ENCODE measurements at places on chromosomes 3 and 15. TPM values are rescaled to one million over a fixed set of nuclear protein-coding genes. Genes with fewer than 3 reads are reported as not detected.

Gene PRSS50
- 0.63 TPM for total RNA-seq

Gene LRRC31
- not detected for total RNA-seq

Gene GOLGA8S
- 0.09 TPM for total RNA-seq

Gene PLA2G4D
- not detected for total RNA-seq

Gene RHOV
- total RNA-seq, result 2.5 TPM

Gene ABTB1
- 14.4 TPM for total RNA-seq

Gene ALDH1A2
- not detected for total RNA-seq

Gene B2M
- 63.0 TPM for total RNA-seq

Gene NSMCE3
- total RNA-seq, result 40.8 TPM

Gene PCNP
- 300 TPM for total RNA-seq

Gene TRPM1
- not detected for total RNA-seq

Gene ACKR4
- not detected for total RNA-seq

Gene NMNAT3
- 1.4 TPM for total RNA-seq

Gene PPP1R14D
- total RNA-seq, result not detected

Gene CSPG5
- total RNA-seq, result 0.70 TPM

Gene KNG1
- total RNA-seq, result not detected

Measured in endodermal cell (in vitro differentiated cells).